CD8-positive, alpha-beta T cell (primary cell): ENCODE measurements at places on chromosomes 11 and 22. TPM values are rescaled to one million over a fixed set of nuclear protein-coding genes. Genes with fewer than 3 reads are reported as not detected.

GRCh38 chr22:29071261-29072045 lies 1.4 kb upstream of the KREMEN1 start:
- DNase-seq, result peak; percentile 27

DNA sequence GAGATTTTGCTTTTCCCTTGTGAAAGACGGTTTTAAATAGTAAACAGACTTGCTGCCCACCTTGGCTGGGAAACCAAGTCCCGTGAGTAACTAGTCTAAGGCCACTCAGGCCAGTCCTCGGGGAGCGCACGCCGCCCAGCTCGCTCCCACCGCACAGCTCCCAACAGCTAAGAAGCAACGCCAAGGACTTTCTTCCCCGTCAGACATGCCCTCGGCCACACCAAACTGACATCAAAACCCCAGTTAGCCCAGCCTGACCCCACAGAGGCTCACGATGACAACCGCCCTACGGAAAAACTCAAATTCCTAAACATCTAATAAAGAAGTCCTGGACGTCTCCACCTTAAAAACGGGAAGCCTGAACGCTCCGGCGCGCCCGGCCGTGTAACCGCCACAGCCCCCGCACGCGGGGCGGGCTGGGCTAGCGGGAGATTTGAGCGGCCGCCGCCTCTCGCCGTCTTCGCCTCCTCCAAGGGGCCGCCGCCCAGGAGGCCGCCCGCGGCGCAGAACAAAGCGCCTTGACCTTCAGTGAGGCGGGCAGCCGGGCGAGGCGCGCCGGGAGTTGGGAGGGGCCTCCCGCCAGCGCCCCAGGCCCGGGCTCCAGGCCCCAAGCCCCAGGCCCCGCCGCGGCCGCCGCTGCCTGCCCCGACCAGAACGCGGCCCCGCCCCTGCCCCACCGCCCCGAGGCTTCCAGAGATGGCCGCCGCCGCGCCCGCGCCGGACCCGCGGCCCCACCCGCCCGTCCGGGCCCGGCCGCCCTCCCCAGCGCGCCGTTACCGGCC lies 486 bp downstream of the NAP1L4 start:
- DNase-seq, result no peak

DNA sequence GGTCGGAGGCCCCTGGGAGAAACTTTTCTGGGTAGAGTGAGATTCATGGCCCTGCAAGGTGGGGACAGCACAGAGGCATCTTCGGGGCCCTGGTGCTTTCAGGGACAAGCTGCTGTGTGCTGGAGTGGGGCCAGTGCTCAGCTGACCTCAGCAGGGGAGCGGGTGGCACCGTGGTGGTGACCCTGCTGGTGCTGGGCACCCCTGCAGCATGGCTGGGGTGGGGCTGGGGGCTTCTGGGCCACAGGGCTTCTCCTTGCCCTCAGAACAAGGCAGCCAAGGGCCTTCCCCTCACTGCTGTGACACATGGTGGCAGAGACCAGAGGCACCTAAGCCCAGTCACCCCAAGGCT lies 24.9 kb upstream of the GNB1L start:
- no peak for DNase-seq

- no peak for DNase-seq
These were observed 12.1 kb downstream of the DERL3 start for GRCh38 chr22:23826510-23827350.

DNA sequence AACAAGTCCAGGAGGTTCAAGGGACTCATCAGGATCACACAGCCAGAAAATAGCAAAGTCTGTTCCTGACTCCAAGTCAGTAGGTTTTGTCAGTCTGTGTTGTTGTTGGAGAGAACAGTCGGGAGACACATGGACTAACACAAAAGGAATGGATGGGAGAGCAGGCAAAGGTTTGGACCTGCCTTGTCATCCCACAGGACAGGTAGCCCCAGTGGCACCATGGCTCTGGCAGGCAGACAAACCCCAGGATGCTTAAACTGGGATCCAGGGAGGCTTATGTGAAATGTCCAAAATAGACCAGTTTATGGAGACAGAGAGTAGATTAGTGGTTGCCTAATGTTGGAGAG lies 201.6 kb upstream of the NAV2 start:
- DNase-seq, result no peak

GRCh38 chr11:68122936-68123539 lies 1.9 kb upstream of the CHKA start:
- no peak for DNase-seq

GRCh38 chr11:83070044-83070701 lies 1.5 kb downstream of the RAB30 start:
- DNase-seq, result no peak

- DNase-seq, result no peak
These were observed 541 bp downstream of the MICAL2 start for GRCh38 chr11:12110714-12111548.

- DNase-seq, result peak; percentile 85
These were observed 36.5 kb upstream of the HSD17B12 start for GRCh38 chr11:43643898-43644620.

- DNase-seq, result no peak
These were observed 8.6 kb downstream of the KCNQ1 start for GRCh38 chr11:2453436-2453835.

DNA sequence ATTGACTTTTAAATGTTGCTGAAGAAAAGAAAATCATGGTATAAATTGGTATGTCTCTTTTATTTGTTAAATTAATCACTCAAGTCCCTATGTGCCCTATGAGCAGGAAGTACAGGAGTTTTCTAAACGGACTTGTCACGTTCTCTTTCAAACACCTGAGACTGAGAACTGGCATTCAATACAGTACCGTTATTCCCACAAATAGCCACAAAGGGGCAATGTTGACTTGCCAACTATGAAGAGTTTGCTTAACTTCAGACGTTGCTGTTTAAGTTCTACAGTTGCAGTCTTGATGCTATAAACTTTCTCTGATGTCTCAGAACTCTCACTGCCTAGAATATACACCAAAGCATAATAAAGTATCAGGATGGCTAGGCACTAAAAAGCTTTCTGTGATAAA lies 7.6 kb downstream of the OR56A1 start:
- DNase-seq, result no peak

Gene POU2AF2
- total RNA-seq, result not detected

Gene CD3E
- total RNA-seq, result 436 TPM

Gene SCN3B
- total RNA-seq, result not detected

Gene SCO2
- total RNA-seq, result 1.5 TPM

Gene OR5D18
- total RNA-seq, result not detected

Gene CRYBB3
- not detected for total RNA-seq
